ENCODE measurements at places on chromosomes 1 and 21.

GRCh38 chr21:29176471-29177120 lies 46.2 kb downstream of the MAP3K7CL start:
- no peak for DNase-seq

DNA sequence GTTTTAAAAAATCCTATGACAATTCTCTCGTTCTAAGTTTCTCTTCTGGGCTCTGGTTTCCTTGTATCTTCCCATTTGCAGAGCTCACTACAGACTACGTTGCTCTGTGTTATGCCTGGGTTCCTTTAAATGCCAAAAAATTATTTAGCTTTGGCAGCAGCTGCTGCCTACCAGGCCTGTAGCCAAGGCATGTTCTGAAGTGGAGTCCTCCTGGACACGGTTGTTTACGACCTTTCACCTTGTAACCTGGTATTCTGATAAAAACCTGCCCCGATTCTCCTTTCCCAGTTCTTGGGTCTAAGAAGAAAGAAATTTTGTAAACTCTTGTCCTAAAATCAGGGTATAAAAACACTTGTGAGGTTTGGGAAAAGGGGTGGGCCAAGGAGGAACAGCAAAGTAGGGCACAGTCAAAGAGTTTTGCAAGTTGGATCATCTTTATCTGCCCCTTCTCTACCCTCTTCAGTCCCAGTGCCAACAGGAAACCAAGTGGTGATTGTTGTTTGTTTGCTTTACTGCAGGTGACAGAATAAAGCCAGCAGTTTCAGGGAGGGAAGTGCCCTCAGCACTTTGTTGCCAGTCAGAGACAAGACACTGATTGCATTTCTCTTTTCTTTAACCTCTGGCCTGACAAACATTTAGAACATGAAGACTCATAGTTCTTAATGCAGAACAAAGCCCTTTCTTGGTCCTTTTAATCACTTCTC lies 3.1 kb upstream of the TXNIP start:
- DNase-seq = no peak

- DNase-seq = no peak
Observed at GRCh38 chr1:46062651-46063319, 69.6 kb downstream of the PIK3R3 start.

DNA sequence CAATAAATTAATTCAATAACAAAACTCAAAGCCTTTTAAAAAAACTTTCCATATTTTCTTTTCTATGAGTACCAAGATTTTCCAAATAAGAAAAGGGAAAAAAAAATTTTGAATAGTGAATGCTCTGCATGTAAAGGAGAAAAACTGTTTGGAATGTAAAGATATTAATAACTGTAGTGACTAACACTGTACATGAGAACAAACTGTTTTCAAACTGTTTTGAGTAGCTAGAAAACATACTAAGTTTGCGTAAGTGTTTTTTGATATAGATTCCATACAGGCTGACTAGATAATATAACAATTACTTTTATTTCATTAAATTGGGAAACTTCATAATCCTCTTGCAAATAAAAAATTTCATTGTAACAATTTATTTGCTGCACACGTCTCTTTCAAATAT lies 150.5 kb downstream of the DPYD start:
- DNase-seq = no peak

DNA sequence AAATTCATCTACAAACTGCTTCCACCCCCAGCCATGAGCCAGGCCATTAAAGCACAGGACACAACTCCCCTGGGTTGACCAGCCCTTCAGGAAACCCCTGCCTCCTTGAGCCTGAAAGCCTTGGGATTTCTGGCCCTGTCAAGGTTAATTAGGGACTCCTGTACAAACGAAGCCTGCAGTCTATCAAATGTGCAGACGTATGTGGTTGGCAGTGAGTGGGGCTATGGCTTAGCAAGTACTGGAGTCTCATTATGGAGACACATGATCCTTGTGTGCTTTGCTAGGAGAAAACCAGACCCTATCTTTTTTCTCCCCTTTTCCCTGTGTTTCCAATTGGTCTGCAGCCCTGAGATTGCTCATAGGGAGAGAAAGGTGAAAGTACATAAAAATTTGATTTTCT lies 588.3 kb upstream of the USP24 start:
- DNase-seq = no peak

- DNase-seq = no peak
Observed at GRCh38 chr1:201481004-201481380, 12.0 kb upstream of the PHLDA3 start.

GRCh38 chr1:183278739-183279591 lies 92.9 kb downstream of the LAMC2 start:
- DNase-seq = no peak

- DNase-seq = no peak
Observed at GRCh38 chr1:2255420-2256369, 27.6 kb downstream of the SKI start.

- no peak for DNase-seq
Observed at GRCh38 chr1:35463232-35463631, 94.0 kb downstream of the KIAA0319L start.

- peak; percentile 30 for DNase-seq
Observed at GRCh38 chr1:88890791-88891317, 513 bp downstream of the GTF2B start.

DNA sequence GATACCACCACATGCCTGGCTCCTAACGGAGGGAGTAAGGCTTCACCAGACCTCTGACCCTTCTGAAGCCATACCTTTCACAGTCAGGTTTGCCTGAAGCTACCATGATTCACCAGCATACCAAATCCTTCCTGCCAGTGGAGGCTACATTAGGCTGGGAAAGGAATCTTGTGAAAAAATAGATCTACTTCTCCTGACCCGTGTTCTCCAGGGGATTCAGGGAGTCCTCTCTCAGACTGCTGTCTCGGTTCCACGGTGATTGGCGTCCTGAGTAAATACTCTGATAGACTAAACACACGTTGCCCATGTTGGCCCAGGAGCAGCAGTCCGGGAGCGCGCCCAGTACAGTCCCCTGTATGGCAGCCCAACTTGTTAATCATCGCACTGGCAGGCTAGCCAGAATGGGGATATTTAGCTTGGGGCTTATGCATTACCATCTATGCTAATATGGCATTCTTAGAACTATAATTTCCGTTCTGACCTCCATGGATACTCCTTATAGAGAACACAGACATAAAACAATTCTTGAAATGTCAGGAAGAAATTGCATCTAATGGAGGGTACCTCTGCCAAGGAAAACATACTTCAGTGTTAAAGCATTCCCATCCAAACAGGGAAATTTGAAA lies 173.2 kb downstream of the ROR1 start:
- no peak for DNase-seq

DNA sequence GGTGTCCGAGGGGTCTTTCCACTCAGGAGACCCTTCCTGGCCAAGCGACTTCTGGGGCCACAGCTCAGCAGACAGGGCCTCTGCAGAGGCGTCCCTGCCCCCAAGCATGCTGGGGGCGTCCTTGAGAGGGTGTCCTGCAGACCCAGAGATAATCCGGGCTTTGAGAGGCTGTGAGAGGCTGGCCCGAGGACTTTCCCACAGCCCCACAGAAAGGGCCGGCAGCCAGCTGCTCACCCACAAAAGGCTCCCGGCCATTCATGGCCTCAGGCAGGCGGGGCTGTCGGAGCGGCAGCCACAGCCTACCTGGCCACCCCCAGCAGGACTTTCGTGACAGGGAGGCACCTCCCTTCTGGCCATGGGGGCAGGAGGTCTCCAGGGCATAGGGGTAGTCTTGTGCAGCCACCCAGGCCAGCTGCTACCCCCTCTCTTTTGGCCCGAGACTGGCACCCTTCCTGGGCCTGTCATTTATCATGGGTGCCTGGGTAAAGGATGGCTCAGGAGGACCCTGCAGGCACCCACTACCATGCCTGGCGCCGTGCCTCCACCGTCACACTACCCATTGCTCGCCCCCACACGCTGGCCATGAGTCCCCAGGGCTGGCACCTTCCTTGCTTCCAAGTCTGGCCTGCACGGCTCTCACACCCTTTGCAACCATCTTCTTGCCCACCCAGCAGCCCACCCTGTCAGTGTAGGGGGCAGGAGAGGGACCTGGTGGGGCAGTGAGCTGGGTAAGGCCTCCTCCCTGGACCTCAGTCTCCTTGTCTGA lies 11.1 kb upstream of the TNFRSF14 start:
- DNase-seq = no peak

DNA sequence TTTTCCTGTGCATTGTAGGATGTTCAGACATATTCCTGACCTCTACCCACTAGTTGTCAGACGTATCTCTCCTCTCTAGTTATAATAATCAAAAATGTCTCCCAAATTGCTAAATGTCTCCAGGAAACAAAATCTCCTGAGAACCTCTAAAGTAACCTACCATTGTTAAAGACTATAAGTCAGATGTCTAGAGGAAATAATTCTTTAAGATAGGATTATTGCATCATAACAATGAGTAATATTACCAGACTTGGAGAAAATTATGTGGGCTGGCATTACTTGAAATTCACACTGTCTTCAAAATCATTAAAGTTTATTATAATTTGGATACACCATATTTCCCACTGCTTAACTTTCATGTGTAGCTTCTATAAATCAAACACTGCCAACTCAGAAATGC lies 643.0 kb upstream of the ADGRL2 start:
- no peak for DNase-seq

GRCh38 chr1:2469103-2469940 lies 6.8 kb upstream of the PLCH2 start:
- DNase-seq = no peak

DNA sequence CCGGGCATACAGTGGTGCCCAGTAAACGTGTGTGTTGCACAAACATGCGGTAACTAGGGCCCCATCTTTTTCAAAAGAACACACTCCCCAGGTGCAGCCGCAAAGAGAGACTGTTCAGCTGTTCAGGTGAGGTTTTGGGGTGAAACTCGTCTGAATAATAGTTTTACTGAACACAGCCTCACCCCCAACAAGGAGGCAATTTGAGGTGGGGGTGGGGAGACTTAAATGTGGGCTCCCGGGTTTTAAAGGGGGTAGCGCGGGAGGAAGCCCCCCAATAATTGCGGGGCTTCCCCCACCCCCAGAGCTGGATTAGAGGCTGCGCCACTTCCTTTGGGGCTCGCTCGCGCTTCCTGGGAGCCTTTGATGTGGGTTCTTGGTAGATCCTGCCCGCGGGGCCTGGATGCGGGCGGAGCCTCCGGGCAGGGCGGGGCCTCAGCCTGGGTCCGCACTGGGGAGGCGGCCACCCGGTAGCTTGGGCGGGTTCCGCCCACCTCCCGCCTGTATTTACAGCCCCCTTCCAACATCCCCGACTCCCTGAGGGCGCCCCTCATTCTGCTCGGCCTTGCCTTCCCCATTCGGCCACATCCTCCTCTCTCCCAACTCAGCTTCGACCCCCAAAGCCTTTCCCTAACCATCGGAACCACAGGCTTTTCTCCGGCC lies 6.4 kb upstream of the EPHA2 start:
- DNase-seq = peak; percentile 74

DNA sequence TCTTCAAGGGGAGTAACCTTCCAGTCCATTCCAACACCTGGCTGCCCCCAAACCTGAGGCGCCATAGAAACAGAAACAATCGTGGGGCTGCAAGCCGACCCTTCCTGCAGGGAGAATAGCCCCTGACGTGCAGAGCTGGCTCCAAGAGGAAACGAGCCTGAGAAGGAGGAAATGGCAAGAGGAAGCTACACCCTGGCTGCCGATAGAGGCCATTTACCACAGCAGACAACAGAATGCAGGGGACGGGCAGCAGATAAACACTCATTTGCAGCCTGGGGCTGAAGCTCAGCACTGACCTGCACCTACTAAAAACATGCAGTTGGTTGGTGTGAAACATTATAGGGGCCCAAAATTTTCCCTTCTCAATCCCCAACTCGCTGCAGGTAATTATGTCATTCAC lies 8.7 kb upstream of the TDRD10 start:
- no peak for DNase-seq

DNA sequence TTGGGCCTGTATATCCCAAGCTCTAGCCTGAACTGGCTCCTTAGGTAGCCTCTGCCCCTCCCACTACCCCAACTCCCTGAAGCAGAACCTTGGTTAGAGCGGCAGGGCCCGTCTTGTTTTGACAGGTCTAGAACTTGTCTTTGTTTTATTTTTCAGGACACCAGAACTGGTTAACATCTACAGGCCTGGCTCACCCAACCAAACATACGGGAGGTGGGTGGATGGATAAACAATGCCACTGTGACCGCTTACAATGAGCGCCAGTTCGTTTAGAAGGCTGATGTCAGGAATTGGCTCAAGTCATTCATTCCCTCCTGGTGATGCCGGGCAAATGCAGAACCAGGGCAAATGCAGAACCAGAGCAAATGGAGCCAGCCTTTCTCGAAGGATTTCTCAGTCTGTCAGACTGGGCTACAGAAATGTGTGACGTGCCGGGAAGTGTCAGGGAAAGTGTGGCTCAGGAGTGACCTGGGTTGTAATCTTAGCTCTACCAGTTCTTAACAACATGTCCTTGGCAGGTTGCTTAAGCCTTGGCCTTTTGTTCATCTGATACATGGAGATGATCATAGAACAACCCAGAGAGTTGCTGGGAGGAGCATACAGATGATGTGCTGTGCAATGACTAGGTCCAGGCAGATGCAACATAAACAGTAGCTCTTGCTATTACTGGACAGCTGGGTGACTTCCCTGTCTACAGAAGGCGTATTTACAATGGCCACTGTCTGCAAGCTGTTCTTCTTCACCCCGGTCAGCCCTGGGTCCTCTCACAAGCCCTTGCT lies 30.5 kb upstream of the BTG2 start:
- DNase-seq = no peak

DNA sequence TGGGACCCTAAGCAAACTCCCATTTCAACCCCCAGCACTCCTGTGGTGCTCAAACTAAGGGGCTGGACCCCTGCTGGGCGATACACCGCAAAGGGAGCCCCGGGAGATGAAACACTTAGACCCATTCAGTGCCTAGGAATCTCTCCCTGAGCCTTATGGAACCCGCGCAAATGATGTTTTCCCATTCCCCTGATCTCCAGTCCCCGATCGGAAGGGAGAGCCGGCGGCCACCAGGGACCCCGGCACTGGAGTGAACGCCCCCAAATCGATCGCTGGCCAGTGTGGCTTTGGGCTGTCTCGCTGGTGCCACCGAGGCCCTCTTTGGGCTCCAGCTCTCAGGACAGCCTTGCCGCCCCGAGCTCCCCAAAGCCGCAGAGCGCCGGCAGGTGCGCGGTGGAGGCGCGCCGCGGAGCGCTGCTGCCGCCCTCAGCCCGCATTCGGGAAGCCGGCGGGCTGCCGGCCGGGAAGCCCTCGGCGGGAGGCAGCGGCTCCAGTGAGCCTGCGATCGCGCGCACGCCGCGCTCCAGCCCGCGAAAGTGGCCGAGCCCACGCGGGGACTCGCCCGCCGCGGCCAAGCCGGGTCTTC lies 1.1 kb downstream of the PLXNA2 start:
- DNase-seq = peak; percentile 52

DNA sequence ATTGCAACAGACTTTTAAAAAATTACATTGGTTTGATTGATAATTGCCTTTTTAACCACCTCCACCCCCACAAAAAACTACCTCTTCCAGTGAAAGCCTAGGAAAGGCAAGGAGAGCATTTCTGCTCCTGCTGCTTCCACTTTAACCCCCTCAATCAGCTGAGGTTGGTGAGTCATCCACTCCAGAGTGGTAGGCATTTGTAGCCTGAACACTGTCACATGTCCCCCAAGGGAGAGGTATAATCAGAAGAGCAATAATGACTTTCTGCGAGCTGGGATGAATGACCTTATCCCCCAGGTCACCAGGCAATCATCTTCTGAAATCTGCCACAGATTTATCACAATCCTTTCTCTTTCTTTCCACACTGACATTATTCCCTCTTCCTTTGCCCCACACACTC lies 126.6 kb upstream of the CAMK1G start:
- DNase-seq = no peak
